ENCODE measurements at places on chromosomes 2 and 18.

DNA sequence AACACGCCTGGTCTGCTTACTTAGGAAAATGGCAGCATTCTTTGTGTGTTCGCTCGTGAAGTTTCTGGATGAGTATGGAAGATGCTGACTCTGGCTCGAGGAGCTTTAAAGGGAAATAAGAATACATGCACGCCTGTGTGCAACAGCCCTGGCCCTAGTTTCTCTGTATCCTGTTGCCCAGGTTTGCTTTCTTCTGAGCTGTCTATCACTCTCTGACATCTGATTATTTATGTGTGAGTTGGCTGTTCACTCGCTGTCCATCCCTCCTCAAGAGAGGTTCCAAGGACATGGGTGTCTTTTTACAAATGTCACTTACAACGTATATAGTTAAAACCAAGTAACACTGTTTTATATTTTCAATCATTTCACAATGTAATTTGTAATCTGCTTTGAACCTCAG is 16.0 kb downstream of the SLC9A2 start:
- DNase-seq, result no peak

- no peak for DNase-seq
Measured at GRCh38 chr2:10451819-10452218, 3.7 kb upstream of the ODC1 start.

- no peak for DNase-seq
Measured at GRCh38 chr2:33437297-33437696, 39.2 kb upstream of the RASGRP3 start.

GRCh38 chr2:226334981-226335720 is 464.5 kb downstream of the IRS1 start:
- no peak for DNase-seq

GRCh38 chr18:37242091-37242490 is 323.5 kb downstream of the CELF4 start:
- no peak for DNase-seq

DNA sequence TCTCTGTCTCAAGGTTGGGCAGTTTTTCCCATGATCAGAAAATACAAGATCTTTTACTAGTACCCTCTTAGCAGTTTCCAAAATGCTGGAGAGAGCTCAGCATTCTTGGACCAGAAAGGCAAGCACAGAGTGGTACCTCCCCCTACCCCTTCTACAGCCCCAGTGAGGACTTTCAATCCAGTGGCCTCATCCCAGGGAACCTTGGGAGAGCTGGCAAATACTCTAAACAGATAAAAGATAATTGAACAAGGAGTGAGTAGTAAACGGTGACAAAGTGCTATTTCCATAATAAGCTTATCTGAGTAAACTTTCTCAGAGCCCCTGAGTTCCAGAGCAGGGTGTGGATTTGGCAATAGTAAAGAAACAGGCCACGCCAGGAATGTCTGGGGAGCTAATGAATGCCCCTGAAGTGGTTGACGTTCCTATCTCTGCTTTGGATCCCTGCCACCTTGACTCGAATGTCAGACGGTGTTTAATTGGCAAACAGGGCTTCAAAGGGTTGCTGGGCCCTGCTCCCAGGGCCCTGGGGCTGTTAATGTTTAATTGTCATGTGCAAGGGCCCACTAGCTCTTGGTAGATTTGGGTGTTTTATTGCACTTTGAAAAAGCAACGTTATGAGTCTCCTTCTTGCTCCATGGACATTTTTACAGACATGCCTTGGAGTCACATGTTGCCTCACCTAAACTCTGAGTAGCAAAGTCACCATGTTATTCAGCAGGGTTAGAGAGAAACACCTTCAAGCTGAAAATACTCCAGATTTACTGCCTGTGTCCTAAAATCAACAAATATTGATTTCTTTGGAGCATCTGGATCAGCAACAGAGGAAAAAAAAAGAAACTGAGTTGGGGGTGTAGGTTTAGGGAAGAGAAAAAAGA is 239.9 kb downstream of the CYRIA start:
- DNase-seq, result no peak

- DNase-seq, result no peak
Measured at GRCh38 chr18:36045241-36045991, 21.9 kb downstream of the RPRD1A start.

GRCh38 chr2:129812071-129812470 is 167.4 kb upstream of the RAB6C start:
- DNase-seq, result peak; percentile 19
